ENCODE measurements at places on chromosomes 7 and 10.

DNA sequence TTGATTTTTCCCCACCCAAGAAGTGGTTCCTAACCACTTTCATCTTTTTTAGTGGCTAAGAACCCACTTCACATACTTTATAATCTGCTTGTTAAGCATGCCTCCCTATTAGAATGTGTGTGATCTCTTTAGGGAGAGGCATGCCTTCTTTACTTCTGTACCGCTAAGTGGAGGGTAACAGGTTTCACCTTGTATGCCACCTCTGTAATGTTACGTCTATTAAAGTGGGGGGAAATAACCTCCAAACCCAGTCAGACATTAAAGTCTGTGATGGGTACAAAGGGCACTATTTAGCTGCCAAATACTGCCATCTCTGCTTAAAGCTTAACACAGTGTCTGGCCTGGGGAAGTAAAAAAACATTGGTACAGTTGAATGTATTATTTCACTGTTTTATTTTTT lies 51.9 kb downstream of the EPC1 start:
- no peak for DNase-seq

DNA sequence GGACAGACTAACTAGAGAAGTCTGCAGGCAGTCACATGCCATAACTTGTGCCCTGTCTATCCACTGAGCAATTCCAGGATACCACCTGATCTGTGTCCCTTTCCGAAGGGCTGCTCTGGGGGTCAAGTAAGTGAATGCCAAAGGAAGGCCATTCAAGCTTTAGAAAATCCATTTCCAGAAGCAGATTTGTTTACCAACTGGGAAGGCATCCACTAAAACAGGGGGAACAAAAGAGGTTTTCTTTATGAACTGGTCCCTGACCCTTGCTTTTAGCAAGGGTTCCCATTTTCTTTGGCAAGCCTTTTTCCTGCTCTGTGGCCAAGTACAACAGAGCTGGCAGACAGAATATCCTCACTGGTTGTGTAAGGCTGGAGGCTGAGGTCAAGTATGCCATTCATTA lies 36.5 kb downstream of the ITPRID1 start:
- no peak for DNase-seq

DNA sequence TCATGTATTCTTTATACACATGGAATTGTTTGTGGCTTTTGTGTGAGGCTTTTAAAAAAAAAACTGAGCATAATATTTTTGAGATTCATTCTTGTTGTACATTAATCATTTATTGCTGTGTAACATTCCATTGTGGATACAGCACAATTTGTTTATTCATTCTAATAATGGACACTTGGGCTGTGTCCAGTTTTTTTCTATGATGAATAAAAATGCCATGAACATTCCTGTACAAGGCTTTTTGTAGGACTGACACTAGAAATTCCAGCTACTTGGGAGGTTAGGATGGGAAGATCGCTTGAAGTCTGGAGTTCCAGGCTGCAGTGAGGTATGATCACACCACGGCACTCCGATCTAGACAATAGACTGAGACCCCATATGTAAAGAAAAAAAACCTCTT lies 254.3 kb upstream of the CACNA2D1 start:
- DNase-seq: no peak

GRCh38 chr7:133827707-133828623 lies 299.2 kb upstream of the LRGUK start:
- DNase-seq: no peak

DNA sequence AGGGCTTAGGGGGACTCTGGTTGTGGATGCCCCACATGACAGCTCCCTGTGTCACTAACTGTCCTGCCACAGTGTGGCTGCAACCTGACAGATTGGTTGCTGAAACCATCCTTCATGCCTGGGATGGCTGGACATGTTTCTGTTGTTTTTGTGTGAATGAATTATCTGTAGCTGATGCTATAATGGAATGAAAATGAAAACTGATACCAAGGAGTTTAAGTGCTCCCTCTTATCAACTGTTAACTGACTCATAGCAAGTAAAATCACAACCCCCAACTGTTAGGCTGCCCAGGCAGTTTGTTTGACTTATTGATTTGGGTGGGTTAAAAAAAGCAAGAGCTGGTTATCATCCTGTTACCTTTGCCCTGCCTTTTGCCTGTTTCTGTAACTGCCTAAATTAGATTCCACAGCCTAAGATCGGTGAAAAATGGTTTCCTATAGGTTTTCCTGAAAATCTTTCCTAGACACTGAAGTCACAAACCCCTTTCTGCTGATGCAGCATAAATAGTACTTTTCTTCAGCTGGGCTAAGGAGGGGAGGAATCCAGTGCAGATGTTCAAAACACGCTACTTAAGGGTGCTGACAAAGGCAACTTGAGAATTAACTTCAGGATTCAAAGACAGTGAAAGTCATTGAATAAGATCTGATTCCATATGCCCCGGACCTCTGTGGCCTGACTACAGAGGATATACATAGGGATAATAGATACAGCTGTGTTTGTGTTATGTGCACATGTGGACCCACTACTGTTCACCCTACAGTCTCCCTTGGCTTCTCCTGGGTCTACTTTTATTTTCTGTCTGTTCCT lies 5.7 kb downstream of the FRAT2 start:
- no peak for DNase-seq

DNA sequence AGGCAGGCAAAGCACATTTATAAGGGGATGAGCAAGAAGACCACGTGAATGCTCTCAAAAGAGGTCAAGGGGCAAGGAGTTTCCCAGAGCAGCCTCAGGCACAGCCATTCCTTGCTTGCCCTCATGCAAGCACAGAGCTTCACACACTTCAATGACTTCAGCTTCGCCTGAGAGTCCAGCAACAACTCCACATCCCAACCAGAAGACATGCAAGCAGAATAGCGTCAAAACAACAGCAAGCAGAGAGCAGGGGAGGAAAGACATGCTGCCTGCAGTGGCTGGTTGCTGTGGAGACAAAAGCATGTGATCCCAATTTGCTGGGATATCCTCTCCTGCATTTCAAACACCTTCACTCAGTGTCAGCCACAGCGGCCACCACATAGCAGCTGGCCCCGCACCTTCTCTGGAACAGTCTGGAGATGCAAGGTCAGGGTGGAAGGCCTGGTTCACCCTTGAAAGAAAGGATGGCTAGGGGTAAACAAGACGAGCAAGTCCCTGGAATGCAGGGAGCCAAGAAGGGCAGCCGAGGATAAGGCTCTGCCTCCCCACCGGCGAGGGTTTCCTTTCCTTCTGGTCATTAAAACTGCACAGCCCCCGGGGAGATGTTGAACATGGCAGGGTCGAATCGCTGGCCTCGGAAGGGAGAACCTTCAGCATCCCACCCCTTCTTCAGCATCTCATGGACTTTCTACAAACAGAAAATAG lies 60.2 kb upstream of the CAMK2B start:
- DNase-seq: no peak

- DNase-seq: no peak
These were observed 161.2 kb downstream of the GRK5 start for GRCh38 chr10:119368581-119368980.

- no peak for DNase-seq
These were observed 261.4 kb downstream of the BAMBI start for GRCh38 chr10:28938745-28939144.

- DNase-seq: no peak
These were observed at the start of gene TCERG1L for GRCh38 chr10:131311661-131312477. TCERG1L (minus strand) TSS chr10:131311721; CDS start chr10:131311635, 86 bp downstream.

DNA sequence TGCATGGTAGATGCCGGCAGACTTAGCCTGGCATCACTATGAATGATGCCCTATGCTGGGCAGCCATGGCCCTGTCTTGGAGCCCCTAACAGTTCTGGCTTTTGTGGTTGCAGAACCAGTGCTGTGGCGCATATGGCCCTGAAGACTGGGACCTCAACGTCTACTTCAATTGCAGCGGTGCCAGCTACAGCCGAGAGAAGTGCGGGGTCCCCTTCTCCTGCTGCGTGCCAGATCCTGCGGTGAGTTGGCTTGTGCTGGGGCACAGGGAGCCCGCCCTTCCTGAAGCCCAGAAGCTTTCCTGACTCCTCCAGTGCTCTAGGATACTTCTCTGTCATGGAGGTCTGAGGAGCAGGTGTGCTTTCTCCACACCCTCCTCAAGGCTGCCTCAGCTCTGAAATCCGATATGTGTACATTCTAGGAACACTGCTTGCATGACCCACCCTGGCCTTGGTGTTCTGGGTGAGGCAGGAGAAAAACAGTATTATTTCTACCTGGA lies 25.6 kb upstream of the SH2D4B start:
- no peak for DNase-seq

DNA sequence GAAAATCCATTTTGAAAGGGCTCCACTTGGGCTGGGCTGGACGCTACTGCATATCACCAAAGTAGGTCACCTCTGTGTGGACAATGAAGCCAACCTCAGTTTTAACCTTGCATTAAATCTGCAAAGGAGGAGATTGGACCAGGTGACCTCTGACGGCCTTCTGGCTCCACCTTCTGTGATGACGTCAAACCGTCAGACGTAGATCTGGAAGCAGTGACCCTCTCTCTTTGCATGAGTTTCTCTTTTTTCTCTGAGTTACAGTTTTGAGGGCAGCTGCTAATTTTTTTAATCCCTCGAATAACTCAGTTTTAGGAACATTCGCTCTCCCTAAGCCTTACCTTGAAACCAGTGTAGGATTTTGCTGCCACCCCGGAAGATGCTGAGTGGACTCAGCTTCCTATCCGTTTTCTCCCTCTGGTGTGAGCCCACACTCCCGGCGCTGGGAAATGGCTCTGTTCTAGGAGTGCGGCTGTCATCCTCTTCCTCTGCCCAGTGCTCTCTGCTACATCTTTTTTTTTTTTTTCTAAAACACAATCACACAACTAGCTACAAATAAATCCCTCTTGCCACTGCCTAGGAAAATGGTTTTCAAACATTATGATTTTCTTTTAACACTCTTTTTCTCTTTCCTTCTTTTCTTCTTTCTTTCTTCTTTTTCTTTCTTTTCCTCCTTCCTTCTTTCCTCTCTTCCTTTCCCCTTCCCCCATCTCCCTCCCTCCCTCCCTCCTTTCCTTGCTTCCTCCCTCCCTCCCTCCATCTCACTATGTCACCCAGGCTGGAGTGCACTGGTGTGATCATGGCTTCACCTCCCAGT lies 27.7 kb upstream of the NMT2 start:
- DNase-seq: no peak

GRCh38 chr10:102300278-102300843 lies 55.0 kb downstream of the GBF1 start:
- DNase-seq: no peak

Data from MV-4-11 (cell line).